ENCODE measurements at places on chromosomes 3 and 15.

DNA sequence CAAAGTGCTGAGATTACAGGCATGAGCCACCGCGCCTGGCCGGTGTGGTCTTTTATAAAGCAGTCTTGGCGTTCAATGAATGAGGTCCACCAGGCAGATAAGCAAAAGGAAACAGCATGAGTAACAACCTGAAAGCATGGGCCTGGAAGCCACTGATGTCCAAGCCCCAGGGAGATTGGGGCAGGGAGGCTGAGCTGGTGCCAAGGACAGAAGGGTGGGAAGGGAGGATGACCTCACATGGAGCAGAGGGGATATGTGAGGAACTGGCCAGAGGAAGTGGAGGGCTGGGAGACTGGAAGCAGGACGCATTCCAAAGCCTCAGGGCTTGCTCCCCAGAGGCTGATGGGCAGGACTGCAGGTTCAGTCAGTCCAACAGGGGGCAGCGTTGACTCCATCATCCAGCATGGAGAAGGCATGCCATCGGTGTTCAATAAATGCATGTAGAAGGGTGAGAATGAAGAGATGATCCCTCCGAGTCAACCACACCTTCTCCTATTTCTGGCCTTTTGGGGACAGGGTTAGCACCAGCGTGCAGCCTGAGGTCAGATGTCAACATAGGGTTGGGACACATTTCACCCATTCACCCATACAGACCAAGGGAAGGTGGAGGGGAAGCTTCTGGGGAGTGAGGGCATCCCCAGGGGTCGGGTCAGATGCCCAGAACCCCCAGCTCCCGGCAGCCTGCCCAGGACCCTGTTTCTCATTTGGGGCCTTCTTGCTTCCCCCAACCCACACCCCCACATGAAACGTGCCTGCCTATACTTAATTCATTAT, 14.8 kb downstream of the MYL3 start:
- peak; percentile 35 for DNase-seq

DNA sequence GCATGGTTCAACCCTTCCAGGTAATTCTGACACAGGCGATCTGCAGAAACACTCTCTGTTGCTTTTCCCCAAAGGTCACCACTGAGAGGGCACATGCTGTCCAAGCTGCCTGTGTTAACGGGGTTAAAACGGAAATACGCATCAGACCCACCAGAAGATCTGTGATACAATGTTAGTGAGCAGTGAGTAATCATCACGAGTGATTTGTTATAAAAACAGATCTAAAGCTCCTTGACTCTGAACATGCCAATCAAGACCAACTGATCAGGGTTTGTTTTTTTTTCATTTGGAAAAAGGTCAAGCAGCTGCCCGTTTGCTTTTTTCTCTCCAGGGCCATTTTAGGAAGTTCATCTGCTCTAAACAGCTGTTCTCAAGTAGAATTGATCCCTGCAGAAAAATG, 43.2 kb downstream of the FGF12 start:
- DNase-seq, result no peak

DNA sequence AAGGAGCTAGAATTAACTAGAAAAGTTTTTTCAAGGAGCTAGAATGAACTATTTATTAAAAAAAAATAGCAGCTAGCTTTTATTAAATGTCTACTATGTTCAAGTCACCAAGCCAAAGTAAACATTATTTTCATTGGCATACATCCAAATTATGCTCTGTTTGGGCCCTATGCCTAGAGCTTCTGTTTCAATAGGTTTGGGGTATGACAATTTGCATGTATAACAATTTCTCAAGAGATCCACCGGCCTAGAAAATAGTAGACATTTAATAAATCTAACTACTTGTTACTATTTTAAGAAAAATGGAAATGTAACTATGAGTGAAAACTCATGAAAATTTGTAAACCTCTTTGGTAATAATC, 8.0 kb downstream of the GABRR3 start:
- DNase-seq, result no peak

- peak; percentile 76 for DNase-seq
Measured at GRCh38 chr3:56754741-56755417, 46.9 kb downstream of the ARHGEF3 start.
